ENCODE measurements at places on chromosomes 12 and 14.
A peak's percentile ranks its signal among the peaks of the same experiment; 100 is the strongest.

DNA sequence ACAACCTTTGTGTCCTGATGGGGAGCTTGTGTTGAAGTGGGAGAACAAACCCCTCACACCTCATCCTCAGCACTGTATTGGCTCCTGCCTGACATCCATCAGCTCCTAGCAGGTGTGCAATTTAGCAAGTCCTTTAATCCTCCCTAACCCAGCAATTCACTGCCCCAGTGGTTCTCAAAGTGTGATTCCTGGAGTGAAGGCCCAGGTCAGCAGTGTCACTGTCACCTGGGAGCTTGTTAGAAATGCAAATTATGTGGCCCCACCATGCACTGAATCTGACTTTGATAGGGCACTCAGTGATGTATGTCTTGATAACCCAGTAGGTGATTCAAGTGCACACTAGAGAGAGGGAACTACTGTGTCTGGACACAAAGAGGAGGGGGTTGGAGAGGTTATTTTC lies 133.6 kb downstream of the FGD4 start:
- no peak for DNase-seq

- DNase-seq, result no peak
Measured at GRCh38 chr14:21200752-21201461, 45.0 kb upstream of the OR5AU1 start.

GRCh38 chr14:102993523-102993922 lies 63.8 kb downstream of the CDC42BPB start:
- no peak for DNase-seq

- no peak for DNase-seq
Measured at GRCh38 chr14:96574171-96574632, 72.0 kb downstream of the PAPOLA start.

DNA sequence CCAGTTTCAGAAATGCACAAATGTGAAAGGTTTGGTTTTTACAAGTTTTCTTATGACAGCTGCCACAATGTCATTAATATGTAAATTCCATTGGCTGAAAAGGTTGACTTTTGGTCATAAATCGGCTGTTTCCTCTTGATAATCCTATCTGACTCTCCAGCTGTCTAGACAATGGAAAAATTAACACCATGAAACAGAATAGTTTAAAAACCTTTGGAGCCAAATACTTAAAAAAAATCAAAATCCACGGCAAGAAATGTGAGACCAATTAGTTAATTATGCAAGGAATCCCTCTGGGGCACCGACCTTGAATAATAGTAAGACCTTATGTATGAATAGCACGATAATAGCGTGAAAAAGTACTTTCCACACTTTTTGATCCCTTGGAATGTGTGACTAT lies 138.0 kb downstream of the ZNF664 start:
- DNase-seq, result peak; percentile 69

GRCh38 chr14:22428700-22429291 lies 160.2 kb downstream of the DAD1 start:
- no peak for DNase-seq

GRCh38 chr14:90627478-90627877 lies 188.8 kb downstream of the TTC7B start:
- peak; percentile 76 for DNase-seq

DNA sequence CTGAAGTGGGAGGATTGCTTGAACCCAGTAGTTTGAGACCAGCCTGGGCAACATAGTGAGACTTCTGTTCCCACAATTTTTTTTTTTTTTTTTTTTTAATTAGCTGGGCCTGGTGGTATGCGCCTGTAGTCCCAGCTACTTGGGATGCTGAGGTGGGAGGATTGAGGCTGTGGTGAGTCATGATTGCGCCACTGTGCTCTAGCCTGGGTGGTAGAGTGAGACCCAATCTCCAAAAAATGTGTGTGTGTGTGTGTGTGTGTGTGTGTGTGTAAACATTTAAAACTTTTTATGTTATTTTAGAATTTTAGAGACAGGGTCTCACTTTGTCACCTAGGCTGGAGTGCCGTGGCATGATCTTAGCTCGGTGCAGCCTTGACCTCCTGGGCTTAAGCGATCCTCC lies 6.8 kb downstream of the PPP1R36 start:
- no peak for DNase-seq

GRCh38 chr12:129659961-129660622 lies 243.7 kb downstream of the TMEM132D start:
- DNase-seq, result peak; percentile 65

GRCh38 chr12:9079082-9079481 lies 36.6 kb downstream of the A2M start:
- DNase-seq, result no peak

GRCh38 chr12:117036046-117036445 lies 63.2 kb downstream of the TESC start:
- DNase-seq, result no peak

- peak; percentile 70 for DNase-seq
Measured at GRCh38 chr14:68417009-68417650, 375.7 kb downstream of the ZFP36L1 start.

- no peak for DNase-seq
Measured at GRCh38 chr14:33323979-33324378, 385.3 kb downstream of the NPAS3 start.

GRCh38 chr14:24172261-24172860 lies 481 bp downstream of the REC8 start:
- DNase-seq, result no peak

GRCh38 chr14:34365309-34365915 lies 96.6 kb downstream of the SPTSSA start:
- no peak for DNase-seq

- DNase-seq, result no peak
Measured at GRCh38 chr14:68362846-68363245, 430.0 kb downstream of the ZFP36L1 start.

DNA sequence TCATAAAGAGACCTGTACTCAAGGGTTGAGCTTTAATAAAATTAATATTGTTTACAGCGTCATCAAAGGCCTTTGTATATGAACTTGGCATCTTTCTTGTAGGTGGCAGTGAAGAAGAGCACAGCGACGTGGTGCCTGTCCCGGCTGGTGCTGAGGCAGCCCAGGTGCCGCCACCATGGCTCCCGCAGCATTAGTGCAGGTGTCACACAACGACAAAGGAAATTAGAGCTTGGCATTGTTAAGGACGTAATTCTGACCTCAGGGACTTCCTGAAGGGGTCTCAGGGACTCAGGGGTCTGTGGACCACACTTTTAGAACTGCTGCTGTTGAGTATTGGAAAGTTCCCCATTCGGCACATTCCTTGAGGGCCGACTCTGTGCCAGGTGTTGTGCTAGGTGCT lies 24.1 kb downstream of the EML1 start:
- no peak for DNase-seq

DNA sequence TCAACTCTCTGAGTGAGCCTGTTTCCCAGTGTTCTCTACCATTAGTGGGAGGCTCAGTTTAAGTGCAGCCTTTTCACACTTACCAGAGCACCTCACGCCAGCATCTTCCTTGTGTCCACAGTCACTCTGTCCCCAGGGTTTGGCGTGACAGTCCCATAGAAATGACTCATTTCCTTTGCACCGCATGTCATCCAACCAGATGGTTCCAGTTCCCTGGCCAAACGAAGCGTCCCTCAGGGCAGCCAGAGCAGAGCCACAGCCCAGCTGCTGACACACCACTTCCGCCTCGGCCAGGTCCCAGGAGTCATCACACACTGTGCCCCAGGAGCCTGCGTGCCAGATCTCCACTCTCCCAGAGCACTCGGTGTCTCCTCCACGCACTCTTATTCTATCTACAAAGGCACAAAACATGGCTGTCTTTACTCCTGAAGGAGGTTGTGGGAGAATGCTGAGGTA lies 65.4 kb downstream of the ACSM4 start:
- DNase-seq, result peak; percentile 82

GRCh38 chr12:70828351-70828750 lies 92.2 kb downstream of the PTPRR start:
- DNase-seq, result no peak

GRCh38 chr14:62420847-62421246 lies 624.4 kb downstream of the KCNH5 start:
- no peak for DNase-seq

- peak; percentile 39 for DNase-seq
Measured at GRCh38 chr14:87805315-87805723, 187.7 kb downstream of the GALC start.

All from SJCRH30 (cell line).